CD8-positive, alpha-beta memory T cell (primary cell): ENCODE measurements at places on chromosomes 1 and 21. TPM values are rescaled to one million over a fixed set of nuclear protein-coding genes. Genes with fewer than 3 reads are reported as not detected.

DNA sequence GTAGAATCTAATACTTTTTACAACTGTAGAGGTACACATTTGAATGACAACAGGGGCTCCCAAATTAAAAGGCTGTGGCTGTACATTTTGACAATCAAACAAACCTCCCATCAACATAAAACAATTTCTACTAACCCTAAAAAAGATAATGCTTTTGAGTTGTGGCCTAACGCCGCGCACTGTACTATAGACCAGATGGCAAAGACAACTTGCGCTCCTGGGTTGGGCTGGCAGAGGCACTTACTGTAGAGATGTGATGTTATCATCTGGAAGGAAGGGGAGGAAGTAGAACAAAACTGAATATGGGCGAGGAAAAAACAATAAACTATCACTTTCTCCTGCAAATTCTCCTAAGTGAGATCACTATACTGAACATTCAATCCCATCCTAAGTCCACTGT is 26.1 kb downstream of the SPRTN start:
- no peak for DNase-seq
- no peak overlapping the region for H3K27ac ChIP-seq
- no peaks in the 10 kb centered on the region for H3K36me3 ChIP-seq
- no peaks in the 10 kb centered on the region for H3K4me1 ChIP-seq
- no peak overlapping the region for H3K4me3 ChIP-seq
- H3K27me3 ChIP-seq = no peaks in the 10 kb centered on the region

- no peak for DNase-seq
- H3K4me3 ChIP-seq = no peak overlapping the region
- no peak overlapping the region for H3K27ac ChIP-seq
- H3K36me3 ChIP-seq = no peaks in the 10 kb centered on the region
Observed at GRCh38 chr1:185608177-185608576, 126.0 kb upstream of the HMCN1 start.

Gene EEIG2
- total RNA-seq = 21.0 TPM

DNA sequence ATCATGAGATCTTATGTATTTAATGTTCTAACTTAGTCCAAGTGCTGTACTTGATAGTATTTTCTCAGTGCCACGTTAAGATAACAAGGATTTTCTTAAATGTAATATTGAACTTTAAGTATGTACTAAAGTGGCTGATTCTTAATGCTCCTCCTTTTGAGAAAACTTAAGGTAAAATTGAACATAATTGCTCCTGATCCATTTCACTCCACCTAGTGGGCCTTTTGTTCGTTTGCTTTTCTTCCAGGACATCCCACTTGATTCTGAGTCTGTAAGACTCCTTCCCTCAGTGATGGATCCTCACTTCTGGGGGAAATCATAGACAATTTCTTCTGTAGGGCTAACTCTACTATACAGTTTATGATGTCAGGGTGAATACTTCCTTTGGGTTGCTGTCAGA is 173.1 kb downstream of the LMO4 start:
- H3K27me3 ChIP-seq = no peaks in the 10 kb centered on the region
- no peaks in the 10 kb centered on the region for H3K36me3 ChIP-seq
- no peak for DNase-seq
- H3K27ac ChIP-seq = no peak overlapping the region

DNA sequence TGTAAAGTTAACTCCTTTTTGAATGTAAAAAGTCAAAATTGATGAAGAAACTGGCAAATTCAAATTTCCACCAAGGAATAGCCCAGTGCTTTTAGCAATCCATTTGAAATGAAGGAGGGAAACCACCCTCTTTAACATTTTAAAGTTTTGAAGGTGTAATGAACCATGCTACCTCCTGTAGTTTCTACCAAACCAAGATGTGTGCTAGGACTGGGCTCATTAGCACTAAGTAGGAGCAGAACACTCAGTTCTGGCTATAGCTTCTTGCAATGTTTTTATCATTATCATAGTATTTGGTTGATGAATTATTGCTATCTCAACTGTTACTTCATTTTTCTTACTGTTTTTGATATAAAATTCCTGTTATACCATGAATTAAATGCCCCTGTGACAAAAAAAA is 319.2 kb upstream of the ZRANB2 start:
- H3K27ac ChIP-seq = no peak overlapping the region
- H3K36me3 ChIP-seq = no peaks in the 10 kb centered on the region
